ENCODE measurements at places on chromosomes 11 and 22.

DNA sequence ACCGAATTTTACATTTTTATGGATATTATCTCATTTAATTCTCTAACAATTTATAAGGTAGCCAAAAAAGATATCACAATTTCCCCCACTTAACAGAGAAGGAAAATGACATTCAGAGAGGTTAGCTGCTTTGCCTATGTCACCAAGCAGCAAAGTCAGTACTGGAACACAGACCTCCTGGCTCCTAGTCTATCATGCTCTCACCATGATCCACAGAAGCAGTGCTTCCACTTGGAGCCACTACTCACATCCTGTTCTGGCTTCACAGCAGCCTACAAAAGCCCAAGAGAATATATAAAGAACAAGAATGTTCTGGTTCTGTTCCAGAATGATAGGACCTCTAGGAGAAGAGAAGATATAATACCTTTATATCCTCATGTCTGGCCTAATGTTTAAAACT is 59.5 kb upstream of the SCUBE2 start:
- H3K4me3 ChIP-seq, result no peak overlapping the region
- DNase-seq, result no peak
- H3K27ac ChIP-seq, result no peak overlapping the region
- peaks cover 15% of the 10 kb centered on the region for H3K4me1 ChIP-seq

- no peak overlapping the region for H3K27ac ChIP-seq
- H3K4me1 ChIP-seq, result peaks cover 6% of the 10 kb centered on the region
- H3K36me3 ChIP-seq, result no peaks in the 10 kb centered on the region
- DNase-seq, result no peak
- H3K27me3 ChIP-seq, result peaks cover 44% of the 10 kb centered on the region
- H3K4me3 ChIP-seq, result no peak overlapping the region
These were observed 3.8 kb upstream of the CYB5R2 start for GRCh38 chr11:7677071-7677470.

DNA sequence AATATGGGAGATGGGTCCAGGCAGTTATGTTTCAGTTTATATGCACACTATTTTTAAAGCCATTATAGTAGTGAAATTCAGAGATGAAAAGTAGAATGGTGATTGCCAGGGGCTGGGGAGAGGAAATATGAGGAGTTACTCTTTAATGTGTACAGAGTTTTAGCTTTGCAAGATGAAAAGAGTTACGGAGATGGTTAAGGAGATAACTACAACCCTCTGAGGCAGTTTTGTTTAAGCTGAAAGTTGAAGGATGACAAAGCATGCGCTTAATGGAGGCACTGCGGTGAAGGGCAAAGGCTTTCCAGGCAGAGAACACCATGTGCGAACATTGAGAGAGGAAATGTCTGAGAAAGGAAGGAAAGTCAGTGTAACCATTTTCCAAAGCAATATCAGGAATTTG is 18.2 kb upstream of the BMAL1 start:
- H3K36me3 ChIP-seq, result no peaks in the 10 kb centered on the region
- no peak overlapping the region for H3K27ac ChIP-seq
- peak overlapping the region; percentile 8 for H3K4me3 ChIP-seq

DNA sequence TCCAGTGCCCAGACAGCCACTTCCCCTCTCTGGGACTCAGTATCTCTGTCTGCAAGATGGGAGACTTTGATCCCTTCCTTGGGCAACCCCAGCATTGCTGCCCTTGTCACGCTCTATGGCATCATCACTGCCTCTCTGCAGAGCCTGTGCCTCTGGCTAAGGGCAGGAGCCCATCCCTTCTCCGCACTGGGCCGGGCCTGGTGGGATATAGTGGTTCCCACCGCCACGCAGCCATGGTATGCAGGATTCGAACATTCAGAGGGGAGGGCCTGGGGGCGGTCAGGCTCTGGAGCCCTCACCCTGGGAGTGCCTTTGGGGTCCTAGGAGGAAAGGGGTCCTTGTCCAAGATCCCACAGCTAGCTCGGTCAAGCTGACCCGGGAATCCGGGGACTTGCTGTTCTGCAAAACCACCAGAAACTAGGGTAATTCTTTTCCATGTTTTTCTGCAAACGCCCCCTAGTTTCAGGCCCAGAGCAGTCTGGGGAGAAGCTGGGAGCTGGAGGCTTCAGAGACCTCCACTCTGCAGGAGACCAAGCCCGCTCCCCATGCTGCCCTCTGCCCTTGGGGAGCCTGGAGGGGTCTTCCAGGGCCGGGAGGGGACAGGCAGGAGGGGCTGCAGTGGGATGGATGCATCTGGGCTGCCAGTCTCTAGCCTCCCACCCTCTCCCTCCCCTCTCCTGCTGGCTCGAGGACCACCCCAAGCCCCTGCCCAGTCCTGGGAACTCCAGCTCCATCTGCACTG is 24.4 kb upstream of the CBX7 start:
- peaks cover 26% of the 10 kb centered on the region for H3K4me1 ChIP-seq
- peak overlapping the region; percentile 60 for H3K27ac ChIP-seq
- H3K4me3 ChIP-seq, result no peak overlapping the region
- H3K27me3 ChIP-seq, result no peaks in the 10 kb centered on the region
- no peak for DNase-seq

DNA sequence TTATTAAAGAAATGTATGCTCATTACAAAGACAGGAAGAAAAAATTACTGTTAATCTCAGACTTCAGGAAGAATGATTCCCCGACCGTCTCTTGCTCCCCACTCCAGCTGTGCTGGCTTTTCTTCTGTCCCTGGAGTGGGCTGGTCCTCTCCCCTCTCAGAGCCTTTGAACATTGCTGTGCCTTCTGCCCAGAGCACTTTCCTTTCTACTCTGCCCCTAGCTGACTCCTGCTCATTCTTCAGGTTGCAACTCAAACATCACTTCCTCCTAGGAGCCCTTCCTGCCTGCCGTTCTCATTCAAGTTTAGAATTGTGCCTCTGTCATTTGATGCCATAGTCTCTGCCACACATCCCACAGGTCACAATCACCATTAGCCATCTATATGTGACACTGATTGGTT is 329.5 kb downstream of the MIAT start:
- H3K4me3 ChIP-seq, result no peak overlapping the region
- peaks cover 7% of the 10 kb centered on the region for H3K27me3 ChIP-seq
- no peak for DNase-seq
- H3K4me1 ChIP-seq, result no peaks in the 10 kb centered on the region

GRCh38 chr11:72038491-72038890 is 39.8 kb downstream of the IL18BP start:
- H3K4me3 ChIP-seq, result no peak overlapping the region
- no peaks in the 10 kb centered on the region for H3K27me3 ChIP-seq
- no peak overlapping the region for H3K27ac ChIP-seq
- H3K4me1 ChIP-seq, result peaks cover 22% of the 10 kb centered on the region
- peaks cover 29% of the 10 kb centered on the region for H3K36me3 ChIP-seq

DNA sequence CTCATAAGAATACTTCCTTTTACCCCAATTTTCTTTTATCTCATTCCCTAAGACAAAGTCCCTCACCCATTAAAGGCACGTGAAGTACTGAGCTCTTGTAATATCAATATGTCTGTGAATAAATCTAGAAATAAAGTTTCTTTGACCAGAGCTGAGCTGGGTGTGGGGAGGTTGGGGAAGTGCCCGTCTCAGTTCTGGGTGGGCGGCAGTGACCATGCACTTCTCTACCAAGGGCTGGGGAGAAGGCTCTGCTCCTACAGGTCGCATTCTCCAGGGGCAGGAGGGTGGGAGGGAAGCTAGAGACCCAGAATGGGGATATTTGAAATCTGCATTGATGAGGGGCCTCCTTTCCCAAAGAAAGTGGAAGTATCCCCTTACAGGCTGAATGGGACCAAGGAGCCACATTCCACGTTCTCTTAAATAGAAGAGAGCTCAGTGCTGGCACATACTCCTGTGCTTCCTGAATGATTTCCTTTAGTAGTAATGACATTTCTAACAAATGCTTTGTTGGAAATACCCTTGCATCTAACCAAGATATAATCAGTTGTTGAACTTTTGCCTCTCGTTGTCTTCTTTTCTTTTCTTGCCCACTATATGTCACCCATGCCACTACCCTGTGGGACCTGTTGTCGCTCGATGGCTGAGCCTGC is 16.1 kb downstream of the RBX1 start:
- peaks cover 14% of the 10 kb centered on the region for H3K36me3 ChIP-seq
- no peak overlapping the region for H3K27ac ChIP-seq
- no peak overlapping the region for H3K4me3 ChIP-seq
- H3K27me3 ChIP-seq, result no peaks in the 10 kb centered on the region

- H3K27me3 ChIP-seq, result no peaks in the 10 kb centered on the region
- H3K4me1 ChIP-seq, result no peaks in the 10 kb centered on the region
- DNase-seq, result no peak
- H3K4me3 ChIP-seq, result no peak overlapping the region
These were observed 55.9 kb downstream of the KCNC1 start for GRCh38 chr11:17790453-17790852.

GRCh38 chr11:110935018-110935640 is 222.9 kb upstream of the ARHGAP20 start:
- no peak overlapping the region for H3K27ac ChIP-seq
- no peaks in the 10 kb centered on the region for H3K36me3 ChIP-seq
- no peaks in the 10 kb centered on the region for H3K4me1 ChIP-seq
- DNase-seq, result no peak

- H3K36me3 ChIP-seq, result peaks cover 2% of the 10 kb centered on the region
- no peak overlapping the region for H3K27ac ChIP-seq
- H3K4me1 ChIP-seq, result no peaks in the 10 kb centered on the region
- peaks cover 7% of the 10 kb centered on the region for H3K27me3 ChIP-seq
- DNase-seq, result no peak
These were observed 76.0 kb downstream of the CWC15 start for GRCh38 chr11:94897330-94897768.
